Glomerular endothelial cell (primary cell): ENCODE measurements at places on chromosomes 12 and 14. TPM values are rescaled to one million over a fixed set of nuclear protein-coding genes. Genes with fewer than 3 reads are reported as not detected.

- no peak for DNase-seq
Measured at GRCh38 chr12:57452181-57452936, 2.7 kb upstream of the INHBE start.

DNA sequence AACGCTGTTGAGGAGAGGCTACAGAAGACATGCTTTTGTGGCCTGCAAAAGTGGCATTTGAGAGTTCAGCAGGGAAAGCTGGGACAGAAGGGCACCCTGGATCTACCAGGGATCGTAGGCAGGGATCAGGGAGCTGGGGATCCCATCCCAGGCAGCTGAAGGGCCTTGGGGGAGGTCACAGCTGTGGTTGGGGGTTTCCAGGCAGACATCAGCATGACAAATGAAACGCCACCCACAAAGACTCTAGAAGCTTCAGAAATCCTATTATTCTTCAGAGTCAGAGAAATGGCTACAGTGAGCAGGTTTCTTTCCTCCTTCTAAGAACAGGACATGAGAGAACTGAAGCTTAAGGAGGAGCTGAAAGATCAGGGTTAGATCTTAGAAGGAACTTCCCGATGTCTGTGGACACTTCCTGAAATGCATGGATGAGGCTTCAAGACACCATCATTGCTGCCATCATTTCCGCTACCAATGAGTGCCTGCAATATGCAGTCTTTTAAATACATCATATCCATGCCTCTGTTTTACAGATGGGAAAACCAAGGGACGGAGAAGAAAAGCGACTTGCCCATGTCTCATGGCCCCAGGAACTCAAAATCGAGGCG lies 104.3 kb downstream of the RBM19 start:
- DNase-seq = no peak

- no peak for DNase-seq
Measured at GRCh38 chr12:42584651-42585111, 4.9 kb downstream of the PRICKLE1 start.

- DNase-seq = no peak
Measured at GRCh38 chr12:84816916-84817695, 95.5 kb downstream of the SLC6A15 start.

DNA sequence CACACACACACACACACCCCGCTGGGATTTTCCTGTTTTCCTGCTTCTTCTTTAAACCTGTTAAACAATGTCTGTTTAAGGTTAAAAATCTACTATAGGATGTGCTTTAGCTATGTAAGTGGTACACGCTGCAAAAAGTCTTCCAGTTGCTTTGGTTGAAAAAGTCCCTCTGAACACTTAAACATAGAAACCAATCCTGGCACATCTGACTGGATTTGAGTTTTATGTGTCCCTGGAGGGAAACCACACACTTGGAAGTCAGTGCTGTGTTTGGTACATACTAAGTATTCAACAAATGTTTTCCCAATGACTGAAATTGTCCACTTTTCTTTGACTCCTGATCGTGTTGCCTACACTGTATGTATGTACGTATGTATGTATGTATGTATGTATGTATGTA lies 22.0 kb downstream of the CFL2 start:
- no peak for DNase-seq

DNA sequence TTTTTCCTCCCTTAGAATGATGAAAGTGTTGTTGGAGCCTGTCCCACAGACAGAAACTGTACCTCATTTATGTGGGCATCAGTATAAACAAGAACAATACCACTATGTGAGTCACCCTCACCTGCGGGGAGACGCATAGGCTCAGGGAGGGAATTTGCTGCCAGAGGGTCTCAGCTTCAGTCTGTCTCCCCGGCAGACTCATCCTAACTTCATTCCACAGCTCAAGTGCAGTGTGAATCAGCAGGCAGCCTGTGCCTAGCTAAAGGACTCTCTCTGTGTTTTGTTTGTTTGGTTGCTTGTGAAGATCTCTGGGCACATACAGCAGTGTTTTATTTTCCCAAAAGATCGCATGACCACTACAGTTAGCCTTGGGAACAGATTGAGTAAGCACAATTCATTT lies 98.9 kb downstream of the PRKCH start:
- DNase-seq = no peak

DNA sequence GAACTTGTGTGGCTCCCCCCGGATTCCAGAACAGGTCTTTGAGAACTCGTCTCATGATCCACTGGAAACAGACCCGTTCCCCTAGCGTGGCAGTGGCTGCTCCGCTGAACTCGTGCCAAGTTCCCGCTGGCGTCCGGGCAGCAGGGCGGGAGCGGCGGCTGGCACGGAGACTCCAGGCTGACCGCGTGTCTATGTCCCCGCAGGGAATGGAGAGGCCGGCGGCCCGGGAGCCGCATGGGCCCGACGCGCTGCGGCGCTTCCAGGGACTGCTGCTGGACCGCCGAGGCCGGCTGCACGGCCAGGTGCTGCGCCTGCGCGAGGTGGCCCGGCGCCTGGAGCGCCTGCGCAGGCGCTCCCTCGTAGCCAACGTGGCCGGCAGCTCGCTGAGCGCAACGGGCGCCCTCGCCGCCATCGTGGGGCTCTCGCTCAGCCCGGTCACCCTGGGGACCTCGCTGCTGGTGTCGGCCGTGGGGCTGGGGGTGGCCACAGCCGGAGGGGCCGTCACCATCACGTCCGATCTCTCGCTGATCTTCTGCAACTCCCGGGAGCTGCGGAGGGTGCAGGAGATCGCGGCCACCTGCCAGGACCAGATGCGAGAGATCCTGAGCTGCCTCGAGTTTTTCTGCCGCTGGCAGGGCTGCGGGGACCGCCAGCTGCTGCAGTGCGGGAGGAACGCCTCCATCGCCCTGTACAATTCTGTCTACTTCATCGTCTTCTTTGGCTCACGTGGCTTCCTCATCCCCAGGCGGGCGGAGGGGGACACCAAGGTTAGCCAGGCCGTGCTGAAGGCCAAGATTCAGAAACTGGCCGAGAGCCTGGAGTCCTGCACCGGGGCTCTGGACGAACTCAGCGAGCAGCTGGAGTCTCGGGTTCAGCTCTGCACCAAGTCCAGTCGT lies 1.5 kb downstream of the APOLD1 start:
- DNase-seq = no peak

DNA sequence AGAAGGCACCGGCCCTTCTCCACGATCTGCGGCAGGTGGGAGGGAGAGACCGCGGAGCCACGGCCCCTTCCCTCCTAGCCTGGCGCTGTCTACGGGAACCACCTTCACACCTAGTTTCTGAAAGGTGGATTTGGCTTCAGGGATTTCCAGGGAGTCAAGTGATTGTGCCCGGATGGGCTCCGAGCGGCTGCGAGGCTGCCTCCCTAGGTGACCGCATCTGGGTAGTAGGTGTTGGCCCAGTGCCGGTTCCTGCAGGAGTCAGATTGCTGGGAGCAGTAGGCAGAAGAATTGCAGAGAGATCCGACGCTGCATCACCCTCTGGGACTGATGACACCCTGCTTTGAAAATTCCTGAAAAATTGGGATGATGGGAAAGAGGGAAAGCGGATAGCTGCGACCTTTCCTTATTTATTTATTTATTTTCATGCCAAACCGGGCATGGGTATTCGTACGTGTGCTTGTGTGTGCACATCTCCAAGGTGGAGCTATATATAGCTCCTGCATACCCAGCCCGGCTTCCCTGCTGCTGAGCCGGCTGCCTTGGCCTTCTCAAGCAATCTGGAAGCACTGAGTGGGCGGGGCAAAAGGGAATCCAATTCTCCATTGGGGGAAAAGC lies 1.1 kb downstream of the CNTN1 start:
- no peak for DNase-seq

DNA sequence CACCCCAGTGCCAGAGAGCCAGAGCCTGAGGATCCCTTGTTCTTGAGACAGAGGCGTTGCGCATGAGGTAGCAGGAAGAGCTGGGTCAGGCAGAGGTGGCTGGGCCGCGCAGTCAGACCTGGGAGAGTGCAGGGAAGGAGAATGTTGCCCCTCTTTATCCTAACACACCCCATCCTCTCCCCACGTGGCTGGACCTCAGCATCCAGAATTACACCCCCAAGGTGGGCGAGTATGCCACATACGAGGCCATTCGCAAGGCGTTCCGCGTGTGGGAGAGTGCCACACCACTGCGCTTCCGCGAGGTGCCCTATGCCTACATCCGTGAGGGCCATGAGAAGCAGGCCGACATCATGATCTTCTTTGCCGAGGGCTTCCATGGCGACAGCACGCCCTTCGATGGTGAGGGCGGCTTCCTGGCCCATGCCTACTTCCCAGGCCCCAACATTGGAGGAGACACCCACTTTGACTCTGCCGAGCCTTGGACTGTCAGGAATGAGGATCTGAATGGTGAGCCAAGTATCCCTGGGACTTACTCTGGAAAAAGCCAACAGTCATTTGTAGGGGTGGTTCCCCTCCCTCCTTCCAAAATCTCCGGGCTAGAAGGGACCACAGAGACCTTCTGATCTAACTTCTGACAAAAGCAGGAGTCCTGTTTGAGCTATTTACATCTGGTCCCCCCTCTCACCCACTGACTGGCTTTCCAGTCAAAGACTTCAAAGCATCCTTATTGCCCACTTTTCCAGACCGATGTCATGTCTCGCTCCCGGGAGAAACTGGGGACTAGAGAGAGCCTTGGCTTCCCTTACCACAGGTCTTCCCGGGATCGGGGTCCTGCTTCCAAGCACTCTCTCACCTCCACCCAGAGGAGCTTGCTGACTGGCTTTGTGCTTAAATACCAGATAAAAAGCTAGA lies 6.1 kb downstream of the MMP14 start:
- DNase-seq = no peak

DNA sequence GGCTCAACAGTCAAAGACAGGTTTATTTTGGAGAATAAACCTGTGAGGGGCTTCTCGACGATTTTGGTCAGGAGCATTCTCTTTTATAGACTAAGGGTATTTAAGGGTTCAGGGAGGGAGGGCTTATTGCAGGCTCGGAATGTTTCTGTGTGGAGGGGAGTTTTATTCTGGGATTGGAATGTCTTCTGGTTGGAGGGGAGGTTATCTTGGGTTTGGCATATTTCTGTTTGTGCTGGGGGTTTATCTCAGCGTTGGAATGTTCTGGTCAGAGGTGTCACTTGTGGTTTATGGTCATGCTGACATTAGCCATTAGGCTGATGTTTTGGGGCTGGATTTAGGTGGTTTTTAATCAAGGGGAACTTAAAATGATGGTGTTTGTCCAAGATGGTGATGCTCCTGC lies 103.9 kb downstream of the SUDS3 start:
- DNase-seq = no peak

DNA sequence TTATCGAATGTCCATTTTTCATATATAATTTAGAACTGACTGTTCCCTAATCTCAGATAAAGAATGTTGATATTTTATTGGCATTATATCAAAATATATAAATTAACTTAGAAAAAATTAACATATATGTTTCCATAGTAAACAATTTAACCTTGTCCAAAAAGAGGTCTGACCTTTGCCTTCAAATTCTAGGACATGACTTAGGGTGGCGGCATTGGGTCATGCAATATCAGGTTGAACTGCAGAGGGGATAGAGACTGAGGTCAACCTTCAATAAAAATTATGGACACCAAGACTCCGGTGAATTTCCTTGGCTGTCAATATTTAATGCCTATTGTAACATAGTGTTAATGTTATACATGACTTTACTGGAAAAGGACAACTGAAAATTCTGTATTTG lies 199.8 kb downstream of the RPL10L start:
- no peak for DNase-seq

DNA sequence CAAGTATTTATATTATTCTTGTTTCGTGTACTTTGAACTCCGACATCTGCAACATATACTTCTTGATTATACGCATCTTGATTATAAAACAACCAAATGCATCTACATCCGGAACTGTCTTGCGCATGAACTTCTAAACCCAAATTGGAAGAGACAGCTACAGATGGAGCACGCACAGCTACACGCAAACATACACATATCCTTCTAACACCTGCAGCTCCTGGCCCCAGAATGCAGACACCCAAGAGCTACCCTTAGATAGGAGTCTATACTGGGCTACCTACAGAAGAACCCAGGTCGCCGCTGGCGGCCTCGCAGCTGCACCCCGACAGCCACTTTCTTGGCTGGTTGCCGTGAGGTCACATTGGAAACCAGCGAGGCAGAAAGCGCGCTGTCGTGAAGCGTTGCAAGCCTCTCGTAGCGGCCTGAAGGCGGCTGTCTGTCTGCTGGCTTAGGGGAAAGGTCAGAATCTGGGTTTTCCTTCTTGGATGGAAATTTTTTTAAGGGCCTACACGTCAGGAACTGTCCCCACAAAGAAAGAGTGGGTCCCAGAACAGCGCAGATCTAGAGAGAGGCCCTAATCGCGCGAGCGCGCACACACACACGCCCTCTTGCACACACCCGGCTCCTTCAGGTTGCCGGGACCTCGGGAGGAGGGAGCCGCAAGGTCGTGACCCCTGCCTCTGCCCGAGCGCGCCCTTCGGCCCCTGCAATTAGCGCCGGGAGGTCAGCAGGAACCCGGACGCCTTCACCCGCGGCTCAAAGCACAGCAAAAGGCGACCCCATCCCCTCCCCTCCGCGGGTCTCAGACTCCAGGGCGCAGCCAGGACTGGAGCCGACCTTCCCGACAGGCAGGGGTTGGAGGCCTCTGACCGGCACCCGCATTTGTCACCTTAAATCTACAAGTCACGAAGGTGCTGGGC lies 17.0 kb downstream of the TBX3 start:
- DNase-seq = no peak

DNA sequence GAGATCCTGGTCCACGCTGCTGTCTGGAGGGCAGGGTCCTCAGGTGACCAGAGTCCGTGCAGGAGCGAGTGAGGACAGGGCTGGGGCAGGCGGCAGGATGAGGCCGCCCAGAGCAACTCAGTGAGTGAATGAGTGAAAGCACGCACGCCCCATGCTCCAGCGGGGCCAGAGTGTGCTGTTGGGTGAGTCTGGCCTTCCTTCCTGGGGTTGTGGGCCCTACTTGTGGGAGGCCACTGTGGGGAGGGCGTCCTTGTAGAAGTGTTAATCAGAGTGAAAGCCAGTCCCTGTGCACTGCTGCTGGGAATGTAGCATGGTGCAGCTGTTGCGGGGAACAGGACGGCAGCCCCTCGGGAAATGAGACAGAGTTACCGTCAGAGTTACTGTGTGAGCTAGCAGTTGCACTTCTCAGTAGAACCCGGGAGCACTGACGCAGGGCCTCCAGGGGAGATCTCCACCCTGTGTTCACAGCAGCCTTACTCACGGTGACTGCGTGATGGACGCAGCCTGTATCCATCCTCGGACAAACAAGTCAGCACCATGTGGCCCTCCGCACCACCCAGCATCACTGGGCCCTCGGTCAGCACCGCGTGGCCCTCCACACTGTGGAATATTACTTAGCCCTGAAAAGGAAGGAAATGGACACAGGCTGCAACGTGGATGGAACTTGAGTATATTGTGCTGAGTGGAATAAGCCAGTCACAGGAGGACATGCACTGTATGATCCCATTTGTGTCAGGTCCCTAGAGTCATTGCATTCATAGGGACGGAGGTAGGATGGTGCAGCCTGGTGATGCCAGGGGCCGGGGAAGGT lies 22.1 kb downstream of the PACS2 start:
- DNase-seq = no peak

- DNase-seq = no peak
Measured at GRCh38 chr12:116201908-116202307, 75.6 kb downstream of the MED13L start.

- DNase-seq = no peak
Measured at GRCh38 chr14:101070540-101071492, 167.3 kb upstream of the RTL1 start.

GRCh38 chr12:131117438-131118245 lies 163.9 kb downstream of the ADGRD1 start:
- no peak for DNase-seq

GRCh38 chr14:51653079-51653774 lies 1.5 kb downstream of the FRMD6 start:
- DNase-seq = peak; percentile 77

Gene PPFIA2
- not detected in 2 replicates for total RNA-seq

Gene TTC9
- total RNA-seq = 0.76 and 4.3 TPM in 2 replicates

Gene GEMIN2
- total RNA-seq = 9.3 and 24.3 TPM in 2 replicates

Gene RD3L
- not detected in 2 replicates for total RNA-seq
